ENCODE measurements at places on chromosomes 5 and 9. TPM values are rescaled to one million over a fixed set of nuclear protein-coding genes. Genes with fewer than 3 reads are reported as not detected.
A peak's percentile ranks its signal among the peaks of the same experiment; 100 is the strongest.

GRCh38 chr5:65663804-65664521 is 39.1 kb downstream of the SHLD3 start:
- no peak for DNase-seq

- no peak for DNase-seq
Observed at GRCh38 chr9:114249424-114250234, 73.3 kb upstream of the ORM1 start.

GLDC gene
- 19.8 TPM for polyA plus RNA-seq

DNA sequence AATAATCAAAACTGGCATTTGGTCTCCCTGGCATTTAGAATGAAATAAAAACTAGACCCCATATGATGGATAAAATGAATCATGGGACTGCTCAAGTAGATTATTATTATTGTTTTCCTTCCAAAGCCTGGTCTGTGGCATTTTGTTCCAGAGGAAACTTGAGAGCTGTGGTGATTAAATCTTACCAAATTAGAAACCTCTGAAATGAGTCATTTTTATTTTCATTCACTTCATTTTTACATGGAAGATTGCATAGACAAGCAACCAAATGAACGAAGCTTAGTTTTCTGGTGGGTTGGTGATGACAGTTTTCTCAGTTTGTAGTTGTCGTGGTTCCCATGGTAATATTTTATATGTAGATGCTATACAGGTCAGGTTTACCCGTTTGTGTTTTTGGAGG is 23.4 kb downstream of the PAM start:
- DNase-seq = no peak

DNA sequence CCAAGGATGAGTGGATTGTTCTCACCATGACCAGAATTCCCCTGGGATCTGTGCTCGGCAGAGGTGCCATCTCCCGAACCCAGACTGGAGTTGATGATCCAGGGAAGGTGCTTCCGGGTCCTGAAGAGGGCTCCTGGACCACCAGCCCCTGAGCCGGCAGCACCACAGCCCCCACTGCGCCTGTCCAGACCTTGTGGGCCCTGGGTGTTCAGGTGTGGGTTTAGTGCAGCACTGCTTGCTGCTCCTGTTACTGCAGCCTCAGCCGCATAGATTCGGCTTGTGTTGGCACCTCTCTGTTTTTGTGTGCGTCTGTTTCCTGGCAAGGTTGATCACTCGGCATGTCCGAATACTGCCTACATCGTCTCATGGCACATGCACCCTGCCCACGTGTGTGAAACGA is 16.3 kb upstream of the NPM1 start:
- no peak for DNase-seq

SCGB3A2 gene
- polyA plus RNA-seq = not detected

DNA sequence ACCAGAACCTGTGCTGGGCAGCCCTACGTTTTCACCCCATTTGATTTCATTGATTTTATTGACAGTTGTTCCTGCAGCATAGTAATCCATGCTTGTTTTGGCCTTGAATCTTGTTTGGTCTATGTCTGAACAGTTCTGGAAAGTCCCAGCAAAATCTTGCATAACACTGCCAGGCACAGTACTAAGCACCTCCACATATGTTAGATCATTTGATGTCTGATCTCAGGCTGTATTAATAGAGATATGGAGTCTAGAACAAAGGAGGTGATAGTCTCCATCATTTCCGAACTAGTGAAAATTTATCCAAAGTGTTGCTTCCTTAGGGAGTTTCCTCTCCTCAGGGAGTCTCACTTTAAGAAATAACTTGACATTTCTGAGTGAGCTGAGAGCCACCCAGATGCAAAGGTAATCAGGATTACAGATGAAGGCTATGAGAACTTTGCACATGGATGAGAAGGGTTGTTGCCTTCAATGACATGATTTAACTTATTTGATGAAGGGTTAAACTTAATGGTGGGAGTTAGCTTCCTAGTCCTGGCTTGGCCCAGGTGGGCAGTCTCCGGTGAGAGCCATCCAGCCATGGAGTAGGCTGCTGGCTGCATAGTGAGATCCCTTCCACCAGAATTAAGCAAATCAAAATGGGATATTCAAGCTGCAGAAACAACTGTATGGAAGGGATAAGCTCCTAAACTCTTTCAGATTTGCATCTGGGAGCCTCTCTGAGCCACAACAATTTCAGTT is 173.8 kb upstream of the MVB12B start:
- DNase-seq = no peak

- no peak for DNase-seq
Observed at GRCh38 chr9:101443364-101443771, 7.8 kb upstream of the ALDOB start.

INSL4 gene
- not detected for polyA plus RNA-seq

DNA sequence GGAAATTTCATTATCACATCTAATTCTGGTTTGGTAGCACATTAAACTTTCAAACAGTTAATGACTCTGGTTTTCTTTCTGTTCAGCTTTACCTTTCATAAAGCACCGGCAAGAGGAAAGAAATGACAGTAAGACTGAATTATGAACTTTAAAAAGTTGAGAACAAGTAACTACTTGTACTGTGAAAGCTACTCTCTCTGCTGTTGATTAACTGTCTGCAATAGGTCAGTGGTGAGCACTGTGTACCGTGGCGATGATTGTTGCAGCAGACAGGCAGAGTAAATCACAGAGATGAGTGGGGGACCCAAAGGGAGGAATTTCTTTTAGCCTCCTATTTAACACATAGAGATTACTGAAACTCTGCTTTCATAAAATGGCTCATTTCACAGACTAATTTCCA is 74.0 kb upstream of the MEF2C start:
- DNase-seq = no peak

GRCh38 chr5:171992813-171993212 is 13.6 kb downstream of the FBXW11 start:
- DNase-seq = no peak

- no peak for DNase-seq
Observed at GRCh38 chr9:121725008-121725775, 73.8 kb downstream of the DAB2IP start.

SV2C gene
- 0.21 TPM for polyA plus RNA-seq

GNA14 gene
- 13.7 TPM for polyA plus RNA-seq

DNA sequence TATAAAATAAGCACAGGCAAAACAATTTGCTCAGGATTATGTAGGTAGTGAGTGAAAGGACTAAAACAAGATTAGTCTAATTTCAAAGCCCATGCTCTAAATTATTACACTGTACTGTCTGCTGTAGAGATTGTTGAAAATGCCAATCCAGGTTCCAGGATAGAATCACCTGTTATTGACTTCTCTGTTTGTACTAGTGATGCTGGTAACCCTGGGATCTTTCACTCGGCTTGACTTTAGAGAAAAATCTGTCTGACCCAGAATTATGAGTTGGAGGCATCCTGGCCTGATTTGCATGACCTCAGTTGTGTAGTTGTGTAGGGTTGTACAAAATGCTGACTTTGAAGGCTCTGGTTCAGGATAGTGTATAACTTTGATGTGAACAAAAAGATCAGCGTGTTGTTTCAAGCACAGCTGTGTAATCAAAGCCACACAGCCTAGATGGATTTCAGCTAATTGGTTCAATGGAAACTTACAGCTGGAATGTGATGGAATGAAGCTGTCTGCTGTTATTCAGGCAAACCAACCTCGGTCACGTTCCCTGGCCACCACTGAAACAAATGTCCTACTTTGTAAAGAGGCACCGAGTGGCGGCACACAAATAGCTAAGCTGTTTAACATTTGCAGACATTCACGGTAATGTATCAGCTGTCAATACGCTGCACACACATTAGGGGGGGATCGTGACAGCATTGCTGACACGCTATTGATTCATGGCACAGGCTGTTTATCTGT is 340.3 kb downstream of the KCTD16 start:
- DNase-seq = peak; percentile 55

DNA sequence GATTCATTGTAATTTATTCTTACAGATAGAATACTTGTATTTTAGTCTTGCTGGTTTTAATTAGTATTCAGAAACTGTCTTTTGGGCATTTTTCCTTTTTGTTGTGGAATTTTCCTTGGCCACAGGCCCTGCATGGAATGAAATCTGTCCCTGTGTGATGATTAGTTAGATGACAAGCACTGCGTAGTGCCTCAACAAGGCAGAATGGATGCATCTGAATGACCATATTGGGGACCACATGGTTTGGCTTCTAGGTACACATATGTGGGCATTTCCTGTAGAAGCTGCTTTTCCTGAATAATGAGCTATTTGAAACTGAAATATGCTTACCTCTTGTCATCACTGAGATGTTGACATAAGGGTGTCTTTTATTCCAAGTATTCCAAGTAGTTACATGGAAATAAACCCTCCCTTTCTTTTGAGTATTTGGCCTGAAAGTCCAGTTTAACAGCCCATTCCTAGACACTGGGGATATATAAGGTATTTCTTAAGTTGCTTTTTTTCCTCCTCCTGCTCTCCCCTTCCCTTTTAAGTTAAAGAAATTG is 147.3 kb downstream of the YTHDC2 start:
- DNase-seq = no peak

DNA sequence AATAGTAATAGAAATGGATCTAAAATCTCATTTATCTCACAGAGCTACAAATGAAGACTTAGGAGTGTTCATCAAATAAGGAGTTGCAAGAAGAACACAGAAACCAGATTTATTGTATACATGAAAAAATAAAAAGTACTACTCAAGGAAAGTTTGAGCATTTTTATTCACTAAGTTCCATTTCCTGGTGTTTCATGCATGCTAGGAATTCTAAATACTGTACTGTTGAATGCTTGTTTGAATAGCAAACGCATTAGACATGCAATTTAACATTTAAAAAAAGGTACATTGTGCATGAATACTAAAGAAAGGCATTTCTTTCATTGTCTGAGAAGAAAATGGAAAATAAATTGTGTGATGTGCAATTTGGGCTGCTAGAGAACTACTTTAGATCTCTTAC is 52.1 kb downstream of the C6 start:
- DNase-seq = no peak

- DNase-seq = no peak
Observed at GRCh38 chr5:178439493-178440180, 150.6 kb downstream of the COL23A1 start.

GRCh38 chr9:113483676-113484257 is 20.2 kb downstream of the RGS3 start:
- DNase-seq = no peak

GRCh38 chr5:102591650-102592049 is 92.8 kb upstream of the SLCO6A1 start:
- DNase-seq = no peak

GRCh38 chr5:171705036-171705435 is 80.6 kb upstream of the SMIM23 start:
- no peak for DNase-seq

SH3PXD2B gene
- 28.7 TPM for polyA plus RNA-seq

DNA sequence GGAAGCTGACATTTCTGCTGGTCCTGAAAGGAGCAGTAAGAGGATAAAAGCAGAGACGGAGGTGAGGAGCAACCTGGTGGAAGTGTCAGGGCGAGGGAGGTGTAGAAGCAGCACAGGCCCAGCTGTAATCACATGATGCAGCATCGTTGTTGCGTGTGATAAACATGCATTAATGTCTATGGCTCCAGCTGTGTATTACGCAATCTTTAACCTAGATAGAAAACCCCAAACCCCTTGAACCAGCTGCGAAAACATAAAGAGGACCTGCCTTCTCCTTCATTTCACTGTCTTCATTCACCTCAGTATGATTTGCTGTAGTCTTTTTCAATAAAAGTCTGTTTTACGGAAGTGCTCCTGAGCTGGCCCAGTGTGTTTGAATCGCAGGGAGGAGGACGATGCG is 162.9 kb downstream of the NTRK2 start:
- no peak for DNase-seq

SHOC1 gene
- 0.61 TPM for polyA plus RNA-seq

PDE8B gene
- polyA plus RNA-seq = 5.6 TPM

DNA sequence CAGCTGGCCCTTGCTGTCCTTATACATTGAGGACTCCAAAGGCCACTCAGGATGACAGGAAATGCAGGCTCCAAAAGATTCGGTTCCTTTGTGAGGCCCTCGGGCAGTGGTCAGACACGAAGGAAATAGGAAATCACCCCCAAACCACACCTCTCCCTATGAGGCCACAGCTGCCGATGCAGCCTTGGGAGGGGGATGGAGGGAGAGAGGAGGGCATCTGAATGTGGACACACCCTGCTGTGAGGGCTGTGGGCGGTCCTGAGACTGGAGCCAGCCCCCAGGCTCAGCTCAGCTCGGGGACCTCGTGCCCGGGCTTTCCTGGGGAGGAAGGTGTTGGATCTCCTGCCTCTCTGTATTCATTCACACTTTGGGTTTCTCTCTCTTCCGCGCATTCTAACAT is 2.7 kb upstream of the CLPTM1L start:
- DNase-seq = no peak

SH3RF2 gene
- 4.8 TPM for polyA plus RNA-seq

DNA sequence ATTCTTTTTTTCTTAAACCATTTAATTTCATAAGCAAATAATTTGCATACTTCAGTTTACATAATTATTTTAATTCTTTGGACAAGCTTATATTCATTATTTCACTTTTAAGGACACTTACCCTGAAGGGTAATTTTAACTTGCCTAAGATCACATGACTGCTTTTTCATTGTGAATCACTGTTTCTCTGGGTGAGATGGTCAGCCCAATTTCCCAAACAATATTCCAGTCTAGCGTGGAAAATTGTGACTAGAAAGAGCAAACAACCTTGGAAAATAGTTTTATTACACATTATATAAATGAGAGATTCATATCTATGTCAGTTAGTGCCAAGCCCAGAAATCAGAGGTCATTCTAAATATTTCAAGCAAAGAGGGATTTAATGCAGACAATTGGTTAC is 21.4 kb upstream of the JAKMIP2 start:
- no peak for DNase-seq

DNA sequence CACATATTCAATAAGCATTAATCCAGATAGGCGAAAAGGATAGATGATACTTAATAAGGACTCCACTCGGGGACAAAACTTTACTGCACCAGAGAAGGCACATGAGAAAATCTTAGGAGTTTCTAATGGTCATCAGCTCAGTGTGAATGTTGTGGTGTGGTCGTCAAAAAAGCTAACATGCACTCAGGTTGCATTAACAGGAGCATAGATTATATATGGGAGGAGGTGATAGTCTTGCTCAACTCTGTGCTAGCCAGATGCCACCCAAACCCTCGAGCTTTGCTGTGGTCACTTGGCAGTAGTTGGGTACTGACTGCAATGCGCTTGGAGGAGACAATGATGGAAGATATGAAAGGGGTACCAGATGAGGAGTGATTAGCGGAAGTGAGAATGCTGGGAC is 8.6 kb upstream of the COL27A1 start:
- no peak for DNase-seq

GRCh38 chr9:12771891-12772290 is 2.9 kb upstream of the LURAP1L start:
- no peak for DNase-seq

DNA sequence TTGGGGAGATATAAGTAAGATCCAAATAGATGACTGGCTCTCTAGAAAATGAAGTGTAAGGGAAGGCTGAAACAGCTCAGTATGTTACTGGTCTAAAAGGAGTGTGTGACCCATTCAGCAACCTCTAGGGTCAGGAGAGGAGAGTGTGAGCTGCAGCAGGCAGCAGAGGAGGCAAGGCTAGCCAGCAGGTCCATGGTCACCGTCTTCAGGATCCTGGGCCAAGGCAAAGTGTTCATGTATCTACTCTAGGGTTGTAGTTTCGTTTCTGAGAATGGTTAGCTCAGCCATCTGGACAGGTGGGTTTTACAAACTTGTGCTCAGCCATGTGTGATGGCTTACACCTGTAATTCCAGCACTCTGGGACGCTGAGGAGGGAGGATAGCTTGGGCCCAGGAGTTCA is 13.7 kb downstream of the MYO10 start:
- no peak for DNase-seq

PTGS1 gene
- 3.9 TPM for polyA plus RNA-seq

GRCh38 chr5:145689235-145689634 is 145.9 kb downstream of the PRELID2 start:
- no peak for DNase-seq

MYMK gene
- not detected for polyA plus RNA-seq

- peak; percentile 47 for DNase-seq
Observed at GRCh38 chr5:53381-54174, 38.4 kb upstream of the PLEKHG4B start.
